ENCODE measurements at places on chromosomes 2 and 18.

GRCh38 chr2:106165561-106165960 is 28.5 kb downstream of the UXS1 start:
- DNase-seq, result no peak

DNA sequence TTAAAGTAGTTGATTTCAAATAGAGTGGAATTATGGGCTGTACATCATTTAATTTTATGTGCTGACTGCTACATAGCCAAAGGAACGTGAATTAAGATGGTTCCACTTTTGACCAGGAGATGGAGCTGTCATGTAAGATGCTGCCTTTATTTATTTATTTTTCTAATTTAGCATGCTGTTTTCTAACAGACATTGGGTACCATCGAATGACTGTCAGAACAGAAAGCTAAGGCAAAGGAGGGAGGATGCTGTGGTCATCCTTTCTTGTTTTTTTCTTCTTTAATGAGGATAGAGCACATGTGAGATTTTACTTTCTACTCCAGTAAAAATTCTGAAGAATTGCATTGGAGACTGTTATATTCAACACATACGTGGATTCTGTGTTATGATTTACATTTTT is at the start of gene SCN2A:
Gene SCN2A (plus strand): TSS at position 185 of the 400 bp plus-strand sequence. CDS start 56,410 bp downstream, outside the sequence.
- peak; percentile 86 for DNase-seq

- DNase-seq, result no peak
Observed at GRCh38 chr2:8151888-8152287, 530.0 kb upstream of the ID2 start.

GRCh38 chr2:131046028-131046917 is 47.0 kb downstream of the FAM168B start:
- DNase-seq, result no peak

DNA sequence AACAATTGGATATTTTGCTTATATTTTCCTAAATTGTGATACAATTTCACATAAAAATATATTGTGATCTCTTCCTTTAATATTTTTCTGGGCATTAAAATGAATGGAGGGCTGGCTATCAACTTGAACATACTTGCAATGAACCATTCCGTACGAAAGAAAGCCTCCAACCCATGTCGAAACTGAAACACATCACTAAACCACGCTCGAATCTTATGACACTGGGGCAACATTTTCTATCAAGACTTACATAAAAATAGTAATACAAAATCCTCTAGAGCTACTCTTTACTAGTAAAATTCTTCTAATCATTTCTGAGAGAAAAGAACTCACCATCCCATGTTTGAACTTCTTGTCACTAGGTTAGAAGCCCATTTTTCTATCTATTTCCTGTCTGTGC is 132.8 kb upstream of the DOK6 start:
- DNase-seq, result no peak

- peak; percentile 62 for DNase-seq
Observed at GRCh38 chr2:68709421-68709911, 25.1 kb upstream of the ARHGAP25 start.

DNA sequence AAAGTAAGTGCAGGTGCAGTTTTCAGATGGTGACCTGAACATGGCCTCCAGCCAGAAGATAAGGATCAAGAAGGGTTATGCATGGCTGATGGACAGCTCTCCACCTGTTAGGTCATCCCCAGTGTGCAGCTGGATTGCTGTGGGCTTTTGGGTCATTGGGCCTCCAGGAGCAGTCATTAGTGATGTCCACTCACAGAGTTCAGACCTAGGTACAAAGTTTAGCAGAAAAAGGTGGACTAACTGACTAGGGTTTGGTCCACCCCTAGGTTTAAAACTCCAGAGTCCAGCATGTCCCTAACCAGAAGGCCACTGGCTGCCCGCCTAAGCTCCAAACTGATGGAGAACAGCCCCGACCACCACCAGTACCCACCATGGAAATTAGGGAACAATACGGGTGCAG is 18.3 kb upstream of the SULT1C2 start:
- no peak for DNase-seq

DNA sequence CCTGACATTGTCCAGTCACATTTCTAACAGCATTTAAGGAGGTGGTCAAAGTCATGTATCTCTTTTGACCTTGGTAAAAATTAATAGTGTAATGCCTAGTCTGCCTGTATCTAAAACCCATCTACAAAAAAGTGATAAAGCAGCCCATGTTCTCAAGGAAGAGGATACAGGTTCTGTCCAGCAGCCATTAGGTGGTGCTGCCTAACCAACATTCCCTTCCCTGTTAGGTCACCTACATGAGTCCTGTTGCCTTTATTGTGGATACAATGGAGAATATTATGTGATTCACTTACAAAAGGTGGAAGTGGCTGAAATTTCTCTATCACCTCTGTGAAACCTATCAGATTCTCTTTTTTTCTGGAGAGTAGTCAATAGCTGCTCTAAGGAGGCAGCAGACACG is 52.5 kb downstream of the AQP4 start:
- DNase-seq, result peak; percentile 69

DNA sequence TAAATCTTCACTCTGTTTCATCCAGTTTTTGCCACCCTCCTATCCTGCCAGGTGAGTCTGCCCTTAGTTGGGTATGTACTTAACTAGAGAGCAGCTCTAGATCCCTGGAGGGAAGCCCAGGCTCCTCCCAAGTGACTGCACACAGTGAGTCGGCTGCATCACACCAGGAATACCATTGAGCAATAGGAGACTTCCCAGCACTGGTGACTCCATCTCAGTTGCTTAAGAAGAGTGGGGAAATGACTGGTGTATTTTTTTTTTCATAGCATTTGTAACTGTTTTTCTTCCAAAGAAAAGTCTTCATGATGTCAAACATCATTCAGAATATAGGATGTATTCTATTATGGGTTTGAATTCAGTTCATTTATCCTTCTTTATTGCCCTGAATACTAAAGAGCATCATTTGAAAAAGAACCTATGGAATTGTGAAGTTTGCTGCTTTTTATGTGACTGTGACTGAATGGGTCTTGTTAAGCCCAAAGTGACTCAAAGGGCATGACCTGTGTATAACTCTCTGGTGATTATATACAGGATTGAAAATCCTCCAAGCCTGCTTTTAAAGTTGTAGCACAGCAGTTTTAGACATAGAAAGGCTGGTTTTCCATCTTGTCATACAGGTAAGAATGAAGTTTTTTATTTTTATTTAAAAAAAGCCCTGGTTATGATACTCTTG is 84.3 kb downstream of the MAP3K20 start:
- DNase-seq, result peak; percentile 7

- DNase-seq, result no peak
Observed at GRCh38 chr2:236928380-236929037, 157.2 kb upstream of the COPS8 start.

DNA sequence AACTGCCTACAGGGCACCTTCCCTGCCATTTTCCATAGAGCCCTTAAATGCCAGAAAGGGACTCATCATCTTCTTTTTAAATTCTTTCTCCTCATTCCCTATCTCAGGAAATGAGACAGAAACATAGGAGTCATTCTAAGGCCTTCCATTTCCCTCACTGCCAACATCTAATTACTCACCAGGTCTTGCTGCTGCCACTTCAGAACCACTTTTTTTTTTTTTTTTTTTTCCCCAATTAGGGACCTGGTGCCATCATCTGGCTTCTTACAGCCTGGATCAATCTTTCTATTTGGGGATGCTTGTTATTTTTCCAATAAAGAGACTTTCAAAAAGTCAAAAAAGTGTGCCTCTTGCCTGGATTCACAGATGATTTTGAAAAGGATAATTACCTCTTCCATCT is 373.4 kb downstream of the LPIN1 start:
- DNase-seq, result no peak

GRCh38 chr18:58590254-58590653 is 38.6 kb downstream of the ALPK2 start:
- DNase-seq, result no peak

GRCh38 chr18:32366586-32367538 is 103.8 kb downstream of the GAREM1 start:
- no peak for DNase-seq

GRCh38 chr2:57906152-57906732 is 140.4 kb upstream of the VRK2 start:
- peak; percentile 14 for DNase-seq

GRCh38 chr2:147847746-147848391 is 3.0 kb downstream of the ACVR2A start:
- DNase-seq, result no peak

DNA sequence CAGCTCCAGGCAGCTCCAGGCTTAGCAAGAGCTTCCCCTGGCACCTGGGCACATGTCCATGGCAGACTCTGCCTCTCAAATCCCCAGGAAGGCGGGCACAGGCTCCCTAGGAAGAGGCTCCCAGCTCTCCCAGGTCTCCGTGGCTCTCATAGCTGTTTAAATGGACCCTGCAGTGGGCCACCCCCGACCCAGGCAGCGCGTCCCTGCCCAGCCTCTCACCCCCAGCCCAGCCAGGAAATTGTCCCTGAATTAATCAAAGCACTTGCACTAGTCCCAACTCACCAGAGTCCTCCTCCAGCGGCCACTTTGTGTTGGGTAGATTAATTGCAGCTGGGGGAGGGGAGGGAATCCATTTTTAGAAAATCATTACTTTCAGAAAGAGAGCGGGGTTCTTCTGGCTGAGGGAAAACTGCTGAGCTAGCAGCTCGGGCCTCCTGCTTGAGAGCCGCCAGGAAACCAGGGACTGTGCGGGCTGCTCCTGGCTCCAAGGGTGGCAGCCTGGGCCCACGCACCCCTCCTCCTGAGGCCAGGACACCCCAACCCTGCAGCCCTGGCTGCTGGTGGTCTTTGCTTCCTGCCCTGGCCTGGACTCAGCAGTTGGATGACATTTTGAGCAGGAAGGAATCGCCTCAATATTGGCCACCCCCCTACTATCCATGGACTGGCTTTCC is 36.0 kb downstream of the SMAD7 start:
- no peak for DNase-seq

DNA sequence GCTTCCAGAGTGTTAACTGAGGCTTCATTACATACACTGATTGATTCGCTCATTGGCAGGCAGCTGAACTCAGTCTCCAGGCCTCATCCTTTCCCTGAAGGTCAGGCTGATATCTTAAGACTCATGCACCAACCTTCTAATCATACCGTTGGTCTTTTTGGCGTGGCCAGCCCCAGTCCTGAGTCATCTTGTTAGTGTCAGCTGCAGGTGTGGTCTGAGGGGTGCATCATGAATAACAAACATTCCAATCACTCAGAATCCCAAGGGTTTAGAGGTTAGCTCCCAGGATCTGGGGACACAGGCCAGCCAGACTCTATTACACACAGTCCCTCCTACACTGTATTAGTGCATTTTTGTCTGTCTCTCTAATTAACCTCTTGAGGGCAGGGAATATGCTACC is 271.5 kb downstream of the HRH4 start:
- DNase-seq, result no peak

GRCh38 chr2:65969161-65969560 is 465.8 kb upstream of the MEIS1 start:
- DNase-seq, result no peak

DNA sequence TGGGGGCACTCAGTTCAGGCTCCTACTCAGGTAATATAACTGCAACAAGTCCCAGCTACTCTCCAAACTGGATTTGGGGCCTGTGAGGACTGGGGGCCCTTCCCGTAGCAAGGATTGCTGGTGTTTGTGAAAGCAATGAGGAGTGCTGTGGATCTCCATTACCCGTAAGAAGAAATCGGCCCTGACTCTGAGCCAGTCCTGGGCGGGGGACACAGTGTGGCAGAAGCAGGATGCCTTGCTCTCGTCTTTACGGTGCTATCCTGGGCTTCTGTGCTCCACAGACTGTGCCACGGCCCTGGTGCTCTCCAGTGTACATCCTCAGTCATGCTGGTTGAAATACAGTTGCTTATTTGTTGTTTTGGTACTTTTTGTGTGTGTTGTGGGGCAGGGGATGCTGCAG is 172.9 kb downstream of the NDUFA10 start:
- DNase-seq, result no peak

GRCh38 chr18:24181806-24182205 is 42.9 kb downstream of the CABYR start:
- no peak for DNase-seq

GRCh38 chr2:69529480-69529879 is 92.2 kb upstream of the NFU1 start:
- no peak for DNase-seq

DNA sequence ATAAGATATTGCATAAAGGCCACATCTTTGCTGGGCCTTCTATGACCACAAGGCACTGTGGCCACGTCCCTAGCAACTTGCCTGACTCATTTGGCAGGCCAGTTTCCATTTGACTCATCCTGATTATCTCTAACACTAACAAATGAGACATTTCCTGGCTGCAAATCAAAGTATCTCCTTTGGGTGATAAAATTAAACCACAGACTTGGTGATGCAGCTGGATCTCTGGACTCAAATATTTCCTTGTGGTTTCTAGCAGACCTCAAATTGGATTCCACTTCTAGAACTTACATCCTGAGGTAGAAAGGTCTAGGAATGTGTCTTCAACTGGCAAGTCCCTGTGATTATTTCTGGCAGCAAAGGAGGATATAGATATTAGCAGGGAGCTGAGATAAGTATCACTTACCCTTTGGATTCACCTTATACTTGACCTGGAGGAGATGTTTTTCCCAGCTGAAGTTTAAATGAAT is 167.9 kb upstream of the NXPH2 start:
- no peak for DNase-seq

GRCh38 chr18:68944826-68945225 is 146.9 kb downstream of the CCDC102B start:
- no peak for DNase-seq

DNA sequence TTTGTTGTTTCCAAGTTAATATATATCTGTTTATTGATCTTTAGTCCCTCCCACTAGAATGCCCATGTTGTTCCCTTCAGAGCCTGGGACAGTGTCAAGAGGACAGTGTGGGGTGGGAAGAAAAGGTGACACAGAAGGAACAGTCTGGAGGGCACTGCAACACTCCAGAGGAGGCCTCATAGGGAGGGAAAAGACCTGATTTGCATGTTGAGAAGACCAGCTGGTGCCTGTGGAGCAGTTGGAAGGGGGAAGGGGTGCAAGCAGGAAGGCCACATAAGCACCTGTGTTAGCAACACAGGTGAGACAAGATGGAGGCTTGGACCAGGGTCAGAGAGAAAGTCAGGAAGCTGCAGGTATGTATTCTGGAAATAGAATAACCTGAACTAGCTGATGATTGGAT is 48.1 kb upstream of the FHOD3 start:
- no peak for DNase-seq

GRCh38 chr2:68295516-68295915 is 24.2 kb downstream of the CNRIP1 start:
- DNase-seq, result no peak

DNA sequence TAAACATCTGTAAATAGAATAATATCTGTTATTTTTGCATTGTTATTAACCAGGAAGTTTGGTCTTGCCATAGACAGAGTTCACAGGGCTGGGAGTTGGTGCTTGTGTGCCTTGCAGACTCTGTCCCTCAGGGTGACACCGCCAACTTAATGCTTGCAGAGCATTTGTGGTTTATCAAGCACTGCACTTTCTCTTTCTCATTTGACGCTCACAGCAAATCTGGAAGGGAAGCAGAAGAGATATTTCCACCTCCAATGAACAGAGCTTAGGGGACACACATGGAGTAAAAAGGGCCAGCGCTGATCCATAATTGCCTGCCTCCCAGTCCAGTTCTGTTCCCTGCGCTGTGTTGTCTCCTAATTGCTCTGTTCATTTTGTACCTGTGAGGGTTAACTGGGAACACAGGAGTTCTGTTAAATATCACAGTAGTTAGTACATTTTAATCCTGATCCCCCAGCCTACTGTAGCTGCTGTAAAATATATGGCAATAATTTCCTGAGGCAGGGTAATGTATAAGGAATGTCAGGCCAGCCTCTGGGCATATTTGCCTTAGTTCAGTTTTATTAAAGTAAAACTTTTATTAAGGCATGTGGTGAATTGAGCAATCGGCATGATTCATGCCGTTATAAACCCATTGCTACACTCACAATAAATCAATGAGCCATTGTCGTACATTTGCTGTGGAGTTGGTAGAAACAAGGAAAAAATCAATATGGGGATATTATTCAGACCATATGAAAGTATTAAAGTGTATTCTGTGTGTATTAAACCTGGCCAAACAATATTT is 182.5 kb upstream of the OSR1 start:
- no peak for DNase-seq
